Fibroblast of the aortic adventitia (primary cell): ENCODE measurements at places on chromosomes 6 and 20. TPM values are rescaled to one million over a fixed set of nuclear protein-coding genes. Genes with fewer than 3 reads are reported as not detected.

Gene RIPOR2
- total RNA-seq, result 0.72 and 1.4 TPM in 2 replicates

Gene CRIP3
- total RNA-seq, result not detected in 2 replicates

Gene SMLR1
- total RNA-seq, result not detected in 2 replicates

Gene TUBB2B
- total RNA-seq, result 0.25 and 2.9 TPM in 2 replicates

Gene KIAA1755
- total RNA-seq, result 4.9 and 10.8 TPM in 2 replicates

Gene MYB
- total RNA-seq, result 0.54 and 1.6 TPM in 2 replicates

Gene C6orf141
- 0.57 and 5.7 TPM in 2 replicates for total RNA-seq

Gene CD93
- 0.27 and 2.0 TPM in 2 replicates for total RNA-seq

Gene VSTM2L
- total RNA-seq, result 0.57 and 1.4 TPM in 2 replicates

Gene MLN
- total RNA-seq, result not detected in 2 replicates

Gene SMOC2
- 0.09 TPM in 1 of 2 replicates, not detected in the other for total RNA-seq

Gene GNRH2
- total RNA-seq, result not detected in 2 replicates

Gene CRISP2
- total RNA-seq, result not detected in 2 replicates

Gene LRRC73
- 0.63 and 0.98 TPM in 2 replicates for total RNA-seq

Gene CUL9
- total RNA-seq, result 22.8 and 28.7 TPM in 2 replicates

Gene COL9A1
- not detected in 2 replicates for total RNA-seq

Gene ZNF311
- total RNA-seq, result 1.3 and 2.5 TPM in 2 replicates

Gene PRRC2A
- total RNA-seq, result 24.0 and 68.0 TPM in 2 replicates

Gene SPEF1
- total RNA-seq, result 0.09 TPM in 1 of 2 replicates, not detected in the other

Gene COL9A3
- 0.36 and 0.98 TPM in 2 replicates for total RNA-seq

Gene GPX5
- total RNA-seq, result not detected in 2 replicates

Gene PRICKLE4
- total RNA-seq, result 0.45 and 6.3 TPM in 2 replicates

Gene SMIM26
- total RNA-seq, result 80.2 and 95.8 TPM in 2 replicates

Gene HTR1B
- under 0.01 and 0.25 TPM in 2 replicates for total RNA-seq

Gene COL21A1
- total RNA-seq, result 29.0 and 29.5 TPM in 2 replicates

Gene PSMB9
- 10.8 and 11.5 TPM in 2 replicates for total RNA-seq

Gene HUS1B
- total RNA-seq, result 0.45 and 0.65 TPM in 2 replicates

Gene SMPD2
- 7.5 and 14.6 TPM in 2 replicates for total RNA-seq

Gene ZKSCAN4
- total RNA-seq, result 5.9 and 8.3 TPM in 2 replicates

Gene TPBG
- 34.6 and 101 TPM in 2 replicates for total RNA-seq

Gene WFDC12
- not detected in 2 replicates for total RNA-seq

Gene ATP6V1G2
- total RNA-seq, result 3.8 and 6.7 TPM in 2 replicates

Gene MOXD1
- 6.1 and 78.8 TPM in 2 replicates for total RNA-seq

Gene BCKDHB
- total RNA-seq, result 18.4 and 20.3 TPM in 2 replicates

Gene TLDC2
- 0.18 TPM in 1 of 2 replicates, not detected in the other for total RNA-seq

Gene TGM2
- 6.0 and 117 TPM in 2 replicates for total RNA-seq

Gene NECAB3
- 17.6 and 23.6 TPM in 2 replicates for total RNA-seq

Gene NKAIN4
- total RNA-seq, result not detected in 2 replicates

Gene CYP24A1
- total RNA-seq, result 0.98 TPM in 1 of 2 replicates, not detected in the other

Gene RCAN2
- total RNA-seq, result 8.0 and 14.9 TPM in 2 replicates

Gene C6orf47
- total RNA-seq, result 18.4 and 26.3 TPM in 2 replicates

Gene TM9SF4
- 20.0 and 41.1 TPM in 2 replicates for total RNA-seq

Gene VGLL2
- total RNA-seq, result not detected in 2 replicates

Gene DDO
- total RNA-seq, result 1.3 and 2.3 TPM in 2 replicates

Gene CFAP206
- 0.27 and 0.90 TPM in 2 replicates for total RNA-seq

Gene C20orf144
- 0.16 and 0.18 TPM in 2 replicates for total RNA-seq

Gene KCNB1
- total RNA-seq, result 0.27 and 0.41 TPM in 2 replicates

Gene FAM162B
- 1.6 TPM in 1 of 2 replicates, not detected in the other for total RNA-seq

Gene PGC
- total RNA-seq, result not detected in 2 replicates

Gene IL17A
- total RNA-seq, result not detected in 2 replicates

Gene SLC22A2
- total RNA-seq, result not detected in 2 replicates

Gene LY6G5C
- total RNA-seq, result 1.1 TPM in 1 of 2 replicates, not detected in the other

Gene PSORS1C2
- total RNA-seq, result not detected in 2 replicates
